ENCODE measurements at places on chromosomes 11 and 22.
A peak's percentile ranks its signal among the peaks of the same experiment; 100 is the strongest.

GRCh38 chr11:44601471-44602370 is 36.3 kb downstream of the CD82 start:
- no peak for DNase-seq

GRCh38 chr22:37253126-37253660 is 9.1 kb upstream of the RAC2 start:
- DNase-seq: peak; percentile 16

DNA sequence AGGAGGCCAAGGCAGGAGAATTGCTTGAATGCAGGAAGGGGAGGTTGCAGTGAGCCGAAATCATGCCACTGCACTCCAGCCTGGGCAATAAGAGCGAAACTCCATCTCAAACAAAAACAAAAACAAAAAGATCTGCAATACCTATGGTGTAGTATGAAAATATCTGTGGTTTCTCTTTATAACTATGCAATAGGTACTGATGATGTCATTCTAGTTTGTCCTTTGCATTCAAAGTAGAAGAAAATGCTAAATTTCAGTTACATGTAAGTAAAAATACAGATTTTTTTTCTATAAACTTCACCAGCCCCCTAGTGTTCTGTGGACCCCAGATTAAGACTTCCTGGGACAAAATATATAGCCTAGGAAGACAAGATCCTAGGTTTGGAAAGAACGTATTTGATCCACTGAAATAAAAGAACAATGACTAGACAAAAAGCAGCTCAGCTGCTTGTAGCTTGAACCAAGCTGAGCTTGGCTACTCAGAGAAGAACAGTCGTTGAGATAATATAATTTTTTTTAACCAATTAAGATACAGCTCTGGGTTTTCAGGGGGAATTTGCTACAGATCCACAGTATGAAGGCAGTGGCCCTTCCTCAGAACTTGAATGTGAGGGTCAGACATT is 2.8 kb upstream of the HBE1 start:
- no peak for DNase-seq

- DNase-seq: no peak
These were observed 63.5 kb upstream of the ZC3H12C start for GRCh38 chr11:110029714-110030113.

- DNase-seq: peak; percentile 48
These were observed 23.6 kb downstream of the MYEOV start for GRCh38 chr11:69317401-69318092.

DNA sequence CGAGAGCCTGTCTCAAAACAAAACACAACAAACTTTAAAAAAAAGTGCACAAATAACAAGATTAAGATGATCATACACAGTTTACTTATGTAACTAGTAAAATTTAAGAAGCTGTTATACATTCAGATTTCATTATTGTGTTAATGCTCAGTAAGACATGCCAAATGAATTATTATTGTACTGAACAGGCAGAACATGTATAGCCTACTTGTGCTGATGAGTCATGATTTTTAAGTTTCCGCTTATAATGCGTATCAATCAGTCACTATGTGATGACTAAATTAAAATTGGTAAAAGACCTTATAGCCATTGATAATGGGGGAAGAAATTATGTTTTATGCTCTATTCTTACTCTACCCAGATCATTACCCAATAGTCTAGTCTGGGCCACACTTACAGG is 20.5 kb upstream of the EXPH5 start:
- no peak for DNase-seq

DNA sequence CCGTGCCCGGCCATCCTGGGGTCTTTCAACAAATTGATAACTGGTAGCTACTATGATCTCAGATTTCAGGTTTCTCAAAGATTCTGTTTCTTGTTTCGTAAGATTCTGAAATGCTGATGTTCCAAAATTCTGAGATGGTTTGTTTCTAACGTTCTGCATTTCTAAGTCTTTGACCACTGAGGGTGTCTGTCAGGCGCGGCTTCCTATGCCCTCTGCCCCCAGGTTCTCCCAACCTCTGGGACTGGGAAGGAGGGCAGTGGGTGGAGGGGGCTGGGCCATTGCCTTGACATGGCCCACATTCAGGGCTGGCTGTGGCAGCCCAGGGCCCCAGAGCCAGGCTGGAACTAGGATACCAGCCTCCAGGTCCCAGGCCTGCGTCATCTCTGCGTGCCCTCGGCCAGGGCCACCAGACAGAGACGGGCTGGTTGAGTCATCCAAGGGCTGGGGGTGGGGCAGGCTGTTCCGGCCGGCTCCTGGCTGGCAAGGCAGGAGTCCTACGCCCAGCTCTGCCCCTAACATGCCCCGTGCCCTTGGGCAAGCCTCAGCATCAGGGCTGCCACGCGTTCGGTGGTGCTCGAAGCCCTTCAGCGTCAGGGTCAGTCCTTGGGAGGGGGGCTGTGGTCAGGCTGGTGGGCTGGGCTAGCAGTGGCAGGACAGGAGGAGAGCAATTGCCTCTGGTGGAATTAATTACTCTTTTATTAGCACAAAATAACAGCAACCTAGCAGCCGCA is 5.2 kb downstream of the TMEM134 start:
- no peak for DNase-seq

- no peak for DNase-seq
These were observed 36.0 kb upstream of the CHRNA10 start for GRCh38 chr11:3707176-3707575.

DNA sequence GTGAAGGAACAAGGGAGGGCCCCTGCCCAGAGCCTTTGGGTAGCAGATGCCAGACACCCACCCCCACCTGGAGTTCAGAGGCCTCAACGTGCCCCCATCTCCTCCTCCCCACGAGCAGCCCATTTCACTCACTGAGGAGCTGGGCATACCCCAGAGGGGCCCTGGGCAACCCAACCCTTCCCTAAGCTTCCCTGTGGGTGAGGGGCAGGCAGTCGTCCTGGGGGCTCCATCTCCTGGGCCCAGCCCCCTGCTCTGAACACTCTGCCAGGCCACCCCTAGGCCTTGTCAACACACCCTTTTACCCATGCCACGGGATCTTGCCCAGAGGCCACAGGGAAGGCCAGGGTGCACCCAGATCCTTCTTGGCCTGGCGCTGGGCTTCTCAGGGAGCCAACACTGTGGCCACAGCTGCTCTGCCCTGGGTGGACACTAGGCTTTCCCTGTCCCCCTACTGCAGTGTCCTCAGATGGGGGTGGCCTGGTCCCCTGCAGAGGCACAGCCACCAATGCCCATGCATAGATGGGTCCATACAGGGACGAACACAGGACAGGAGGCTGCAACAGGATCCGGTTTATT is 3.4 kb downstream of the SLC25A1 start:
- no peak for DNase-seq

DNA sequence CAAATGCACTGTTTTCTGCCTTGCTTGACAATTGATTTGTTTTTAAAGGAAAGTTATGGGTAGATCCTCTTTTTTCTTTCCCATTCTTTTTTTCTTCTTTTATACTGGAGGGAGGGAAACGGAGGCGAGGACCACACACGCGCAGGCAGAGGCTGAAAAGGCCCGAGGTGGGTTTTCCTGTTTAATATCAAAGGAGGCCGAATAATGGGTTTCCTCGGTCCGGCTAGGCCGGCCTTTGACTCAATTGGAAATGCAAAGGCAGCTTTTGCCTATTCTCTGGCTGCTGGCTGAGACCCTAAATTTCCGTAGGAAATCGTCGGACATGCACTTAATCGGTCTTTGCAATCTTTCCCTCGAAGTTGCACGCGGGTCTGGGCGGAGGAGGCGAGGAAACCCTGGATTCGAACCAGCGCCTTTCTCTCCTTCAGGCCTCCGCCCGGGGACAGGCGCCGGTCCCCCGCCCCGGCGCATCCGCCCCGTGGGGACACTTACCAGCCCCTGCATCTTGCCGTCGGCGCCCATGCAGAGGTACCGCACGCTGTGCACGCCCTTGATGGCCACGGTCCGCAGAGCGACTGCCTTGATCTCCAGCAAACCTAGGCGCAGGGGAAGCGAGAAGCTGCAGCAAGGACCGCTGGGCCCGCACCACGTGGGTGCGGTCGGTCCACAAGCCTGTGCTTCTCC is 911 bp downstream of the FGF19 start:
- DNase-seq: no peak

DNA sequence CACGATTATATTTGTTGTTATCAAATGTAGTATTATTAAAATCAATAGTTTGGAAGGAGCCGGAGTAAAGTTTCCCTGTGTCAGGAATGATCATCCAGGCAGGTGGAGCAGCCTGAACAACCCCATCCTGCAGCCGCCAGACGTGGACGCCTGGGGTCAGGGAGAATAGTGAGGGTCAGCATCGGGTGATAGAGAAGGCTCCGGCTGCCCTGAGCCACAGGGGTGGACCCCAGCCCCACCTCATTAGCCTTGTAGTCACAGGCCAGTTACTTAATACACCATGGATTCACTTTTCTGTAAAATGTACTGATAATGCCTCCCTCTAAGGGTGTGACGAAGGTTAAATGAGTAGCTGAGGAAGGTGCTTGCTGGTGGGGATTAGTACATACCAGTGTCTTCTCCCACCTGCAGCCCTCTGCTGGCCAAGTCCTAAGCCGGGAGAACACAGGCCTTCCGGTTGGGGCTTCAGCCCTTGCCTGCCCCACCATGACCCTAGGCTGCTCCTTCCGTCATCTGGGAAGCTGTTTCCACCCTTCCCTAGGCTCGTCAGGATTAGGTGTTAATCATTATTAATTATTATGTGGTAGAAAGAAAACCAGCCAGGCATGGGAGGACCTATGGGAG is 14.9 kb downstream of the TMEM121B start:
- DNase-seq: no peak

DNA sequence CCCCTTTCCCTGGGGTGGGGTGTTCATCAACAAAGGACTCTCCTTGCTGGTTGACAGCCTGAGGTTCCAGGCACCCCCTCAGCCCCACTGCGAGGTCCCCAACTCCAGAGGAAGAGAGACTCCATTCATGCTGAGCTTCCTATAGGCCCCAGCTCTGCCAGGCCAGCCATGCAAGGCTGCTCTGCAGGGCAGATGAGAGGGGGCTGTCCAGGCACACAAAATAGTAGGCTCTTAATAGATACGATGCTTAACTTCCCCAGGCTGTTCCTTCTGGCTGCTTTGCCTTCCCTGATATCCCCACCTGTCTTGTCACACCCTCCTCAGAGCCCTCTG is 45.0 kb upstream of the CRYBB3 start:
- no peak for DNase-seq

DNA sequence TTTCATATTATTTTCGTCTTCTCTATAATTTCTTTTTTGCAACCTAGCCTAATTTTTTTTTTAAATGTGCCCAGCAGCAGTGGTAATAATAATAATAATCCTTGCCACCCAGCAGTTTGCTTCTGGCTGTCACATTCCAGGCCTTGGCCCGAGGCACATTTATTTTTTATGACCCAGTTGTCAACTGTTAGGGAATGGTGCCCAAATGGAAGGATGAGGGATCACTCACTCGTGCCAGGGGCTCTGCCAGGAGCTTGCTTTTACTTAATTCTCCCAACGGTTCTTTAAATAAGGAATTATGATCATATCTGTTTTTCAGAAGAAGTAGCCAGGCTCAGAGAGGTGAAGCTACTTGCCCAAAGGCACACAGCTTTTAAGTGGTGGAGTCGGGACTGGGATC is 49.6 kb downstream of the MYO18B start:
- DNase-seq: no peak

DNA sequence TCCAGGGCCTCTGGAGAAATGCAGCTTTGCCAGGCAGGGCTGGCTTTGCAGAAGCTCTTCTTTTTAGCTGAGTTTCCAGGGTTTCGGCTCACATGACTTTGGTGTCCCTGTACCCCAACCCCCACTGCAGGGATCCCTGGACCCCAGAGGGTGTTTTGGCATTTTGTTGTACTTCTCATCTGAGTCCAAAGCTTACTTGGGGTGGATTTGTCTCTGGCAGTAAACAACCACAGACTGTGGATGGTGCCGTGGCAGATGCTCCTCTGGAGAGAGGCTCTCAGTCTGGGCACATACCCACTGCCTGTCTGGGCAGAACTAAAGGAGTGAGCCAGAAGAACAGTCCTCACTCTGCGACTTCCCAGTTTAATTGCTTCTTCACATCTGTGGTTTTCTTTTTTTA is 49.6 kb downstream of the COMMD9 start:
- no peak for DNase-seq

DNA sequence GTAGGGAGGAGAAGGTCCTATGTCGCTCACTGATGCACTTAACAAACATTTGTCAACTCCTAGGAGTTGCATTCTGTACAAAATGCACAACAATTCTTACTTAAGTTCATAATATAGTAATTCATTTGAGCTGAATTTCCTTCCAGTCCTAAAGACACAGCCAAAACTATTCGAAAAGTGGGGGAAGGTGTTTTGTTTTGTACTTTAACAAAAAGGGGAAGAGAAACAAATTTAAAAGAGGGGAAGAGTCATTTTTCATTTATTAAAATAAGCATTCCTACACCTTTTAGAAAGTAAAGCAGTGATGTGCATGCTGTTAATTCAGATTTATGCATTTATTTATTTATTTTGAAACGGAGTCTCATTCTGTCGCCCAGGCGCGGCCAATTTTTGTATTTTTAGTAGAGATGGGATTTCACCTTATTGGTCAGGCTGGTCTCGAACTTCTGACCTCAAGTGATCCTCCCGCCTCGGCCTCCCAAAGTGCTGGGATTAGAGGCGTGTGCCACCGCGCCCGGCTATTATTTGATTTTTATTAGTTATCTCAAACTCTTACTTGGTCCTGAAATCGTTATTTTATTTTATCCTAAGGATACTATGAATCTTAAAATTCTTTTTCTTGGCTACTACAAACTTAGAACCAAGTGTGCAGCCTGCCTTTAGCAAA is 1.1 kb upstream of the FANCF start:
- DNase-seq: no peak

GRCh38 chr11:409600-410483 is 5.0 kb downstream of the SIGIRR start:
- no peak for DNase-seq

DNA sequence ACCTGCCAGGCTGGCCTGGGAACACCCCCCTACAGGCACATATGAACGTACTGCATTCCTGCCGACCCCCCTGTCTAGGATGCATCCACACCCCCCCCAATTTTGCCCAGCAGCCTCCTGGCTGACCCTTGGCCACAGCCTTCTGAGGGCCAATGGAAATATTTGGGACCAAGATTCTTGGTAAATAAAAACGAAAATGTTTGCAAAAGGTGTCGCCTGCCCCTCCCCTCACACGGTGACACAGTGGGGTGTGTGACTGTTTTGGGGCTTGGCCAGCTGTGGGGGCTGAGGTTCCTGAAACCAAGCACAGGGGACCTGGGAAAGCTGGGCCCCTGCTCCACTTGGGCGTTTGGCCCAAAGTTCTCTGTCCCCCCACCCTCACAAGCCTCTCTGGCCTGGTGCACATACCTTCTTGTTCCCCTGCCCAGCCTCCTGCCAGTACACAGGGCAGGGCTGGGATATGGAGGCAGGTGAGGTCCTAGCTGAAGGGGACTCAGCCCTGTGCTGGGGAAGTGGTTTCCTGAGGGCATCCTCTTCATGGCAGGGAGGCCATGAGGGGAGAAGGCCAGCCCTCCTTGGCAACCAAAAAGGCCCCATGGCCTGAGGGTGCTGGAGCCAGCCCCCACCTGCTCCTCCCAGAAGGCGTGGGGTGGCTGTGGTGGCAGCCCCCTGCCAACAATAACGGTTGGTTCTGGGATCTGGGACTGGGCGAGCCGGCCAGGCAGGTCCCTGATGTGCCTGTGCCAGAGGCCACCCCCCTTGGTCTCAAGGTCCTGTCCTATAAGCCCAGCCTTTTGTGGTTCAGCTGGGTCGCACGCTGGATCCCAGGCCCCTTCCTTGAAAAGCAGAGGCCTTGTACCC is 2.1 kb upstream of the CRACR2B start:
- DNase-seq: no peak

GRCh38 chr11:3971756-3972404 is 116.4 kb downstream of the STIM1 start:
- peak; percentile 61 for DNase-seq

GRCh38 chr22:49138250-49138790 is 689.4 kb downstream of the BRD1 start:
- DNase-seq: no peak

GRCh38 chr11:7971846-7972245 is 6.6 kb upstream of the NLRP10 start:
- DNase-seq: no peak
